M059J (cell line): ENCODE measurements at places on chromosomes 4 and X.

DNA sequence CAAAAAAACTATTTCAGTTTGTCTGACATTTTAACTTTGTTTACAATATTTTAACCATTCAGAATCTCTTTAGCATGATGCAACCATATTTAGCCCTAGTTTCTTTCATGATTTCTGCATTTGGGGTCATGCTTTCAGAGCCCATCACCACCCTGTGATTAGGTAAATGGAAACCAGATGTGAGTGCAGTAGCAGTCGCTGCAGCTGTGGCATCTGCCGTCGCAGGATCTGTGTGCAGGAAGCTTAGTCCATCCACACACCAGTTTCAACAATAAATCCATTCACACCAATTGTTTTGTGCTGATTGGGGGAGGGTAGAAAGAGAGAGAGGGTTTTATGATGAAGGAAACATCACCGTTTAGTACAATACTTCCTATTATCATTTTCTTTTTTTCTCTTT, 130.5 kb downstream of the CPEB2 start:
- DNase-seq, result no peak

DNA sequence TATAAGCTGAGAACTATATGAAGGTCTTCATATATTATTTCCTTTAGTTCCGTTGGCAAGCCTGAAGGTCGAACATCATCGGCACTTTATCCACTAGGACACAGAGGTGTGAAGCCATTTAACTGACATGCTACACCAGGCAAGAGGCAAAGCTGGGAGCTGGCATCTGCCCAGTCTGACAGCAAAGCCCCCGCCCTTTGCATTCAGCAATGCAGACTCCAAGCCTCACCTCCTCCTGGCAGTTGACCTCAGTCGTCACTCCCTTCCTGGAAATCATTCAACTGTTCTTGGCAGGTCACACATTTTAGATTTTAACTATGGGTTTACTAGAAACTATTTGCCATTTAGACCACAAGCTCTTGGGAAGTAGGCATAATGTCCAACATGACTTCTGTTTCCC, 135.8 kb upstream of the FRG1 start:
- no peak for DNase-seq

GRCh38 chrX:73289039-73289438, 74.4 kb upstream of the NAP1L2 start:
- DNase-seq, result no peak

DNA sequence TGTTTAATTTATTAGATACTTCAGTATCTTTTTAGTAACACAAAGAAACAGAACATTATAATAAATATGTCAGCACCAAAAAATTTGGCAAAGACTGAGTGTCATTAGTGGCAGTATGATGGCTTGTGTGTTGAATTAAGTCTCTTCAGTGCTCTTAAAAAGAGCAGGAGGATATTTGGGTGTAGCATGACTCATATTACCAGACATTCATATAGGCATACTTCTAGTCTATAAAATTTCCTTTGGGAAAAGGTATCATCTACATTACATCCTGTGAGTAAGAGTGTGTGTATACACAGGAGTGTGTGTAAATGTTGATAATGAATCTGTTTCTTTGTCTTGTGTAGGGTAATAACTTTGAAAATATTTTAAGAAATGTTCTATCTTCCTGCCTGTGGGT, 135.7 kb downstream of the CNKSR2 start:
- DNase-seq, result no peak

DNA sequence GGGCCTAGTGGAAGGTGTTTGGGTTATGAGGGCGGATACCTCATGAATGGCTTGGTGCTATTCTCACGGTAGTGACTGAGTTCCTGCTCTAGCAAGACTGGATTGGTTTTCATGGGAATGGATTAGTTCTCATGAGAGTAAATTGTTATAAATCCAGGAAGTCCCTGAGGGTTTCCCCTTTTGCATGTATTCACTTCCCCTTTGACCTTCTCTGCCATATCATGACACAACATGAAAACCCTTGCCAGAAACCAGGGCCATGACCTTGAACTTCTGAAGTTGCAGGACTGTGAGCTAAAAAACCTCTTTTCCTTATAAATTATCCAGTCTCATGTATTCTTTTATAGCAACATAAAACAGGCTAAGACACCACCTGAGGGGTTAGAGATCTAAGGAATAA, 529.7 kb upstream of the RPS6KA3 start:
- DNase-seq, result no peak

DNA sequence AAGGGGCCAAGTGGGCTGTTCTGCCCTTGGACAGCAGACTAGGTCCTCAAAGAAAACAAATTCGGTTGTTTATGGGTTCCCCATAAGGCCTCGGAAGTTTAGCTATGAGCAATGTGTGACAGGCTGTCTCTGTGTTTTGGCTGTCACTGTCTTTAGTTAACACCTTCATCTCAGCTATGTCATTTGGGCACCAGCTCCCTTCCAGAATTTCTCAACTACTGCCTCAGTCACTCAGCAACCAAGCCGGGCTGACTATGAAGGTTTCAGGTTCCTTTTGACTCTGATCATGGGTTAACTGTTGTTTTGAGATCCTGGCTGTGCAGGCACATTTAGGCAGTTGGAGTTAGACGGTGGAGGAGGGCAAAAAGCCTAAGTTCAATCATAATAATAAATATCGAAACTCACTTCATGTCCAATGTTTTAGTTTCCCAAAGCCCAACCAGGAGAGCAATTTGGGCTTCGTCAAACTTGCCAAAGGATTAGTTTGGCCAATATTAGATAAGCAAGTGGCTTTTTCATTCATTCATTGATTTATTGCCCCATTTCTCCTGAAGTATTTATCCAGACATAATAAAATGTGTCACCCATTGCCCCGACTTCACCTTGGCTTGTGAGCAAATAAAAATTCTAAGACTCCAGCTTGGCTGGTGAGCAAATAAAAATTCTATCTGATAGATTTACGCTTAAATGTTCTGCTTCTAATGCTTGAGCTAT, 9.1 kb upstream of the PAGE1 start:
- DNase-seq, result no peak

- DNase-seq, result peak; percentile 64
Measured at GRCh38 chr4:75512386-75513211, 1.6 kb downstream of the RCHY1 start.

- no peak for DNase-seq
Measured at GRCh38 chr4:161815841-161816240, 348.0 kb downstream of the FSTL5 start.

DNA sequence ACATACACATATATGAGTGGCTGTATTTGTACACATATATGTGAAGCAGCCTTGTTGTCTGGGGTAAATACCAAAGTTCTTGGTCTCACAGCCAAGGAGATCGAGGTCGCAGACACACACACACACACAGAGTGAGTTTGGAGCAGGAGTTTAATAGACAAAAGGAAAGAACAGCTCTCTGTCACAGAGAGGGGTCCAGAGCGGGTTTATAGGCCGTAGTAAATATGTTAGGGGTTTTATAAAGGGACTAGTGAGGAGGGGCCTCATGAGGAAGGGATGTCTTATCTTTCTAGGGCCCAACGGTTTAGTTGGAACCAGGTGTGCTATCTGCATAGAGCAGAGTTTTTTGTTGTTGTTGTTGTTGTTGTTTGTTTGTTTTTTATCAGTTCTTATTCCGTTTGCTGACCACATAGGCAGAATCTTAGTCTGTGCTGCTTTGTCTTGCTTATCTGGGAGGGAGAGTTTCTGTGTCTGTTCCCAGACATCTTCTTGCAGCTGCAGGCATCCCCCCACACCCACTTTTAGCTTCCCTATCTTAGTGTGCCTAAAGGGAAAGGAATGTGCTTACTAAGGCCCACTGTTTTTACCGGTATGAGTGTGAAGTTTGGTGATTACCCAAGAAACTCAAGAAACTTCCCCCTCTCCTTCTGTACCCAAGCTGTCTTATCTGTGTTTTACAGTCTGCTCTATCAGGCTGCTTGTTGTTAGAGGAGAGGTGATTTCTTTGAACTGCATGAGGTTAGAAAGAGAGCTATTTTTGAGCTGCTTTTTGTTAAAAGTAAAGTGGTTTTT, 91.9 kb downstream of the TENT5D start:
- peak; percentile 1 for DNase-seq

DNA sequence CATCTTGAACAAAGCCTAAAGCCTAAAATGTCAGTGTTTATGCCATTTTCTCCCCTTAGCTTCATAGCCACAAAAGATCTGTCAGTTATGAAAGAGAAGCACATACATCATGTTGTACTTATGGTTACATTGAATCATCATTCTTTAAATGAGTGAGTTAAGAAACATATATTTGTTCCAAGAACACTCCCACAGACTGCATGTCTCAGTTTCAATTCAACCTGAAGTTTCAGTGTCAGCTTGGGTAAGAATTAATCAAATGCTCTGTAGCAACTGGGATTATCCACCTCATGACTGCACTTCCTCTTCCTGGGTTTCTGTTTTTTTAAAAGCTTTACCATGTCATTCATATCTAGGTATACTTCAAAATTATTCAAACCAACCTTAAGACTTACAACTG, 3.9 kb upstream of the TMPRSS11B start:
- no peak for DNase-seq

GRCh38 chr4:25624616-25625015, 31.0 kb upstream of the SLC34A2 start:
- no peak for DNase-seq

- no peak for DNase-seq
Measured at GRCh38 chrX:105645667-105646357, 176.5 kb upstream of the NRK start.

DNA sequence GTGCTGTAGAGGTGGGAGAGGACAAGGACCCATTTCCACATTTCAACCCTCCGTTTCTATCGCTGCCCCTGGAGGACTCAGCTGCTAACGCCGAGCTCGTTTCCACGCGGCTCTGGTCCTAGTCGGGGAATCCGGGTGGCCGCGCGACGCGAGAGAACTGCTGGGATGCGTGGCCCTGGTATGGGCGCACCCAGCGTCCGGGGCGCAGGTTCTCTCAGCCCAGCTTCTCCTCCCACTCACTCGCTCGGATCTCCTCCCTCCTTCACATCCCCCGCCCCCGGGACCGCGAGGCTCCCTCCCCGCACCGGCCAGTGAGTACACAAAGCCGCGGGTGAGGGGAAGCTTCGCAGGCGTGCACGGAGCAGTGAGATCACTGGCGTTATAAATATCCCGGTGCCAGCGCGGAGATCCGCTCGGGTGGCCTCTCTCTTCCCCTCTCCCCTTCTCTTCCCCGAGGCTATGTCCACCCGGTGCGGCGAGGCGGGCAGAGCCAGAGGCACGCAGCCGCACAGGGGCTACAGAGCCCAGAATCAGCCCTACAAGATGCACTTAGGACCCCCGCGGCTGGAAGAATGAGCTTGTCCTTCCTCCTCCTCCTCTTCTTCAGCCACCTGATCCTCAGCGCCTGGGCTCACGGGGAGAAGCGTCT, at the start of gene FGF5:
Gene FGF5, plus strand, starts transcription at position 412 of the 649 bp plus-strand sequence. Its CDS starts 161 bp downstream, at position 573.
- peak; percentile 89 for DNase-seq

DNA sequence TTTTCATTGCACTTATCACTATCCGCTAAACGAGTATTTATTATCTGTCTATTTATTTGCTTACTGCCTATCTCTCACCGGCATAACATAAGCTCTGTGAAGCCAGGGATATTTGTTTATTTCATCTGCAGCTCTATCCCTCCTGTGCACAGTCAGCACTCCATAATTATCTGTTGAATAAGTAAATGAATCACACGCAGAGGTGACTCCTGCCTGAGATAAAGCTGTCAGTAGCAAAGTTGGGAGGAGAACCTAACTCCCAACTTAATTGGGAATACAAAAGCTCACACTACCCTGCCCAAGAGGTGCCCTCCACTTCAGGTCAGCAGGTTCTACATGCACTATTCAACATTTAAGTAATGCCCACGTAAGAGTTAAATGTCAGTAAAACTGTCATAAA, 85.7 kb downstream of the CORIN start:
- no peak for DNase-seq

DNA sequence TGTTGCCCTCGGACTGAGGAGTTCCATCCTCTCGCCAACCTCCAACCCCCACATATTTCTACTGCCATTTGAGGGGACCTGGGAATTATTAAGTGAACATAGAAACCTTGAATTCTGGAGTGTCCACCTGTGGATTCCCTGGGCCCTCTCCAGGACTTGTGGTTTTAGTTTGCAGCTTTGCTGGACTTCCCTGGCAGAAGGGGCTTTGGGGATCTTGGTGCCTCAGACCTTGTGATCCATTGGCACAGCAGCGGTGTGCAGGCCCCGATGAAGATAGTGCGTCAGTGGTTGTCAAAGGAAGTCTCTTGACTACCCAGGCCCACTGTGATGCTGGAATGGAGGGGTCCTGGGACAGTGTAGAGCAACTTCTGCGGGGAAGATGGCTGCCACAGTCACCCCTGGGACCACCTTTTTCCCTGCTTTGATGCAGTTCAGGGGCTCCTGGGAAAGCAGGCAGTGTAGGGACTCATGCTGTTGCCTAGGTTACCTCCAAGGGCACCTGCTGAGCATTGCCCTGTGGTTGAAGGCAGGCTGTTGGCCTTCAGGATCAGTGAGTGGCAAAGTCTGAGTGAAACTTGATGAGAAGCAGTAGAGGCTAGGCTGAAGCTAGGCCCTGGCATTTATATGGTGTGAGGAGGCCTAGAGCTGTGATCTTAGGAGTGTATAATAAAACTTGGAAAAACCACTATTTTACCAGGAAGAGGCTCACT, 2.2 kb downstream of the SLC16A2 start:
- DNase-seq, result peak; percentile 36

DNA sequence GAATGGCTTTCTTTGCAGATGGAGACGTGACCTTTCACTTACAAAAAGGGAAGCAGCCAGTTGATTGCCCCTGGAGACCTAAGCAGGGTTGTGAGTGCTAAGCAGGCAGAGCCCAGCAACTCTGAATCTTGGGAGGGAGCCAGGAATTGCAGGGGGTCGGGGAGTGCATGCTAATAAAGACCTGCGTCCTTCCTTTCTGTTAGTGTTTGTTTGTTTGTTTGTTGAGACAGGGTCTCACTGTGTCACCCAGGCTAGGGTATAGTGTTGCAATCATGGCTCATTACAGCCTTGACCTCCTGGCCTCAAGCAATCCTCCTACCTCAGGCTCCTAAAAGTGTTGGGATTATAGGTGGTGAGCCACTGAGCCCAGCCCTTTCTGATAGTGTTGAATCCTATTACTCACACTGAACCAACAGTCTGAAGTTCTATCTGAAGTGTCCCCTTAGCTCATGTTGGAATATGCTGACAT, 137.4 kb downstream of the CEP135 start:
- DNase-seq, result no peak

GRCh38 chrX:136711147-136711546, 63.2 kb downstream of the CD40LG start:
- DNase-seq, result peak; percentile 76
